Mesothelial cell of epicardium (in vitro differentiated cells): ENCODE measurements at places on chromosomes 5 and 9.

DNA sequence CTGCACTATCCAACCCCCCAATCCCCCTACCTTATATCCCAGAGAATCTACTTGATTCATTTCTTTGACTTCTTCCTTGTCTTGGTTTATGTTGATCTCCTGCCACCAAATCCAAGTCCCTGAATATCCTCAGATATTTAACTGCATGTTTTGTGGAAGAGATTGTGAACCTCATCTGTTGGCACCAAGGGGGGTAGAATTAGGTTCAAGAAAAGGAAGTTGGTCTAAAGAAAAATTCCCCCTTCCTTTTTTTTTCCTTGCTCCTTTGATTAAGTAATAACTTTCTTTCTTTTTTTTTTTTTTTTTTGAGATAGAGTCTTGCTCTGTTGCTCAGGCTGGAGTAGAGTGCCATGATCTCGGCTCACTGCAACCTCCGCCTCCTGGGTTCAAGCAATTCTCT, 526 bp upstream of the CD14 start:
- no peak for DNase-seq

- DNase-seq: no peak
Measured at GRCh38 chr5:60633341-60633740, 66.6 kb downstream of the DEPDC1B start.

DNA sequence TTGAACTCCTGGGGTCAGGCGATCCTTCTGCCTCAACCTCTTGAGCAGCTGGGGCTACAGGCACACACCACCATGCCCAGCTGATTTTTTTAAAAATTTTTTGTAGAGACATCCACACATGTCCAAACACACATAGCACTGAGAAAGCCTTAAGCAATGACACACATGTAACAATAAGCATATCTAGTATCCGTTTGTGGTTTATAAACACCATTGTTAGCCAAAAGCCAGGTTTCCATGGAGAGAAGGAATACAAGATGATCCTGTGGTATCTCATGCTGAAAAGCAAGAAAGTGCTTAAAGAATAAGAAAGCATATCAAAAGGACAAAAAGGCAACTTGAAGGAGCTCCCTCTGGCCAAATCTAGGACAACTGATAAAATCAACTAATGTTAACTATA, 29.7 kb upstream of the SLC1A3 start:
- DNase-seq: no peak

GRCh38 chr5:73793911-73794310, 167.9 kb downstream of the ARHGEF28 start:
- DNase-seq: no peak

DNA sequence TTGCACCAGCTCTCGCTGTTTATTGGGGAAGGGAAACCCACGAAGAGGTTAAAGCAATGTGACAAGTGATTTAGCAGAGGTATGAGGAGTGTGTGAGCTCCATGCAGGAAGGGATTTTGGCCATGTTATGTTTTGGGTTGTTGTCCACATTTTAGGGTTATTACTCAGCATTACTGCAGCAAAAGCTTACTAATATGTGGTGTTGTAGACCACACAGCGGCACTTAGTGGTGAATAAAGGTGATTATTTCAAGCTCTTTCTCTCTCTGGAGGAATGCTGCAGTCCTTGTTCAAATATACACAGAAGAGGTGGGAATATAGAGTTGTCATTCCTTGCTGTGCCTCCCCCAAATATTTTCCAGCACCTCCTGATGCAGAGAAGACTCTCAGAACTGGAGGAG, 29.7 kb upstream of the AKNA start:
- no peak for DNase-seq

GRCh38 chr9:134724912-134725604, 83.5 kb downstream of the COL5A1 start:
- DNase-seq: no peak

DNA sequence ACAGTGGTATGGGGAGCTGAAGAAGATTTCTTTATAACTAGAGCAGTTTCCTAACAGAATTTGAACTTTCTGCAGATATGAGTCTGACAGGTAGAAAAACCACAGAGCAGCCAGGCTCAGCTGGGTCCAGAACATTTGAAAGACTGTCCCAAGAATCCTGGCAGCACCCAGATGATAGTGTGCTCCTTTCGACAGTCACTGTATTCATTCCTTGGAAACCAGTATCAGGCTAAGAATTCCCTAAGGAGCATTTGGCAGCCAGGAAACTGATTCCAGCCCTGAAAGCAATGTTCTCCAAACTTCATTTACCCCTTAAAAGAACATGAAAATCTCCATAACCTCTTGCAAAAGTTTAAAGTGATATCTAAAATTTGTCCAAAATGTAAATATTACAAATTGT, 123.0 kb upstream of the MTAP start:
- no peak for DNase-seq

GRCh38 chr9:131467214-131467935, 35.3 kb upstream of the POMT1 start:
- DNase-seq: no peak

DNA sequence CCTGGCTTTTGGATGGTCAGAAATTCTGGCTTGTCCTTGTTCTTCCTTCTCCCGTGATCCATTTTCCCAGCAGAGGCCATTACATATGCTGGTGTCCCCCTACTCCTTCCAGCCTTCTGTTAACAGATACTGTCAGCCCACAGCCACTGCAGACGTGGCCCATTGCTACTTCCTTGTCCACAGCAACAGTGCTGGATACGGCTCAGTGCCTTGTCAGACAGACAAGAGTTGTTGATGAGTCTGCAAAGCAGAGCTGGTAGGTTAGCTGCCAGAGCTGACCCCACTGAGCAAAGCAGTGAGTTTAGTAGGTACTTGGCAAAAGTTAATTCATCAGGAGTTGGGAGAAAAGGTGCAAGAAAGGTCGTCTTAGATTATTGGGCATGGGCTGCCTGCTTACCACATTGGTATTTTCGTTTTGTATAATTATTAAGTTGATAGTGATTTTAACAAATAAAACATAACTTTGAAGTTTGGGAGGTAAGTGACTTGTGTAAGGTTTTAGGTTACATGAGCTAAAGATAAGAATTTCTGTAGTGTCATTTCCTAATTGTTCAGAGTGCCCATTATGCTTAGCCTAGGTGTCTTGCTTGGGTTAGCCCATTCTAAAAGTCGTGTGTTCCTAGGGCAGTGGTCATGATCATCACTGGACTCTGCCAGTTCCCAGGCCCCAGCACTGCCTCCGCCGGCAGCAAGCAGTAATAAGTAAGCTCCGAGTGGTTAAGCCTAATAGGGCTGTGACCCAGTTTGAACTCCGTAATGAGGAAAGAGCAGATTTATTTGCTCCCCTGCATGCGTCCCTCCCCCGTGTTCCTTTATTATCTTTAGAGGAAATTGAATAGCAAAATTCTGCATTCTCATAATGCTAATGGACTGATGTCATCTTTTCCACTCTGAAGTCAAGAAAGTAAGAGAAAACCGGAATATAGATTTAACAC, 292.0 kb downstream of the FANCC start:
- peak; percentile 52 for DNase-seq

GRCh38 chr9:1619915-1620710, 395.0 kb upstream of the SMARCA2 start:
- no peak for DNase-seq

GRCh38 chr5:131541071-131541470, 94.0 kb downstream of the RAPGEF6 start:
- DNase-seq: no peak

- DNase-seq: no peak
Measured at GRCh38 chr5:78661691-78662090, 13.1 kb upstream of the LHFPL2 start.

DNA sequence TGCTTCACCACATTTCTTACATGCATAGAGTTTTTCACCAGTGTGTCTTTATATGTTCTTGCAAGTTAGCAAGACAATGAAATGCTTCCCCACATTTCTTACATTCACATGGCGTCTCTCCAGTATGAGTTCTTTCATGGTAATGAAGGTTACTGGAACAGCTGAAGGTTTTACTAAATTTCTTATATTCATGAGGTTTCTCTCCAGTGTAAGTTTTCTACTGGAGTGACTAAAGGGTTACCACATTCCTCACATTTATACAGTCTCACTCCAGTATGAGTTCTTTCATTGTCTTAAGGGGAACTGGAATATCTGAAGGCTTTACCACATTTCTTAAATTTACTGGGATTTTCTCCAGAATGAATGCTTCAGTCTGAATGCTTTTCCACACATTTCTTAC, 350.3 kb downstream of the MAT2B start:
- no peak for DNase-seq

DNA sequence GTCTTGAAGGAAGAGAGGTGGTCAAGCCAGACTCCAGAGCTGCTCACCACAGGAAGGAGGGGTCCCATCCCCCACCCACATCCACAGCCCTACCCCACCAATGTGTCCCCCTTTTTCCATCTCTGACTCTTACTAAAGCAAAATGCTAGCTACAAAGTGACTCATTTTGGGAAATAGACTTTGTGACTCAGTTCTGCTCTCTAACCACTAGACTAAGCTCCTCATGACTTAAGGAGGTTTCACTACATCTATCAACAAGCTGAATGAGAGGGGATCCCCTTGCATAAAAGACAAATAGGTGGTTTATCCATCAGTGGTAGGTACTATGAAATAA, 35.1 kb upstream of the ADRB2 start:
- no peak for DNase-seq

- no peak for DNase-seq
Measured at GRCh38 chr5:33238826-33239695, 201.7 kb upstream of the TARS1 start.

DNA sequence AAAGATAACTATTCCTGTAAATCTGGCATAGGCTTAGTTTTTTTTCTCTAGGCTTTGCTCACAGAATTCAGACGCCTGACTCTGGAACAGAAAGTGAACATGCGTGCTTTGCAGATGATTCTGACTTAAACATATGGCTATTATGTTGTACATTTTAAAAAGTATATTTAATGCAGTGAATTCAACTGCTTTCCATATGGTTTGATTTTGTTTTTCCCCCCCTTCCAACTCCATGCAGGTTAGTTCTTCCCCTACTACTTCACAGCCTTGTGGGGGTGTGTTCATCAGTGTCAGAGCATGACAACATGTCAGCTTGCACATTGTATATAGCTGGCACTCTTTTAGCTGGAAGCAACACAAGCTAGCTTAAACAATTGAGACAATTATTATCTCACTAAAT, 226.8 kb downstream of the TMEM167A start:
- no peak for DNase-seq

DNA sequence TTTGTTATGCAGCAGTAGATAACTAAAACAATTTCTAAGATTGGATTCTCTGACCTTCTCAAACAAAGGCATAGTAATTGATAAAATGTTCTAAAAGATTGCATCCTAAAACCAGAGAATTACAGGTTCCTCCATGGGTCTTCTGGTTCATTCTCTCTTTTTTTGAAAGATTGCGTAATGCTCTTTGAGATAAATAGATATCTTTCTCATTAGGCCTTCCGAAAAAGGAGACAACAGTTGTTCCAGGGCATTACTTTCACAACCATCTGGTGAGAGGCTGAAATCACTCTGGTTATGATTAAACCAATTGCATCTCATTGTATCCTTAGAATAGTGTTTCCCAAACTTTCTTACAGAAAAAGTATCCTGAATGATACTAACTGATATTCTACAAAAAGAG, 174.7 kb upstream of the NREP start:
- DNase-seq: no peak
